ENCODE measurements at places on chromosomes 7 and 10.

GRCh38 chr7:5549096-5549763, 125.6 kb upstream of the TNRC18 start:
- DNase-seq, result peak; percentile 71

- peak; percentile 99 for DNase-seq
Observed at GRCh38 chr10:88095223-88095721, 231.8 kb downstream of the PTEN start.

- peak; percentile 79 for DNase-seq
Observed at GRCh38 chr7:66627881-66628360, 760 bp upstream of the KCTD7 start.

DNA sequence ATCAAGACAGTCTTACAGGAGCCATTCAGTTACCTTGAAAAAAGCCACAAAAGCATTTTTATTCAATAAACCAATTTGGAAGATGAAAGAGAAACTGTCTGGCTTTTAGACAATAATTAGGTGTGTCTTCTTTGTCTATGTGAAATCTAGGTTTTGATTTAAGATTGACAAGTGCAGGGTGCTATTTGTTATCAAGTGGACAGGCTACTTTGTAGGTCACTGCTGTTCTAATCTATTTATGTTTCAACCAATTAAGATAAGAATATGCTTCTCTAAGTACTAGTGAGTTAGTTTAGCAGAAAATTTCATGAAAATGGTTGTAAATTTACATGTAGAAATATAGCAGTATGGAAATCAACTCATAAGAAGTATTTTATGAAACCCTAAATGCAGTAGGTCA, 177.5 kb downstream of the CACNA2D1 start:
- no peak for DNase-seq

GRCh38 chr10:12832096-12832495, 169.4 kb downstream of the CCDC3 start:
- DNase-seq, result no peak

DNA sequence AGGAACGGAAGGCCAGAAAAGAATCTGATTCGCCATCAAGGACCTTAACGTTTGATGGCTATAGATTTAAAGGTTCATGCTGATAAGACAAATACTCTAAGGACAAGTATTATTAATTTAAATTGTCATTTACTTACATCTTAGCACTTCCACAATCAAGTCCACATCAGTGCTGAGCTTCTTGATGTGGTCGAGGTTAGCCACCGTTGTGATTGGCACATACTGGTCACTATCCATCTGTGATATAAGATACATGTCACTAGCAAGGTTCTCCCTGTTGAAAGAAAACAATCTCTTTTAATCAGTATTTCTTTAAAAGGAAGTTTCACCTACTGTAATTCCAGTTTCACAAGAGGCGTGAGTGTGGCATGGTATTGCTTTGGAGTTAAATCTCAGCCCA, 88.7 kb downstream of the LARP4B start:
- DNase-seq, result no peak

GRCh38 chr7:9778367-9778766, 1195.3 kb upstream of the PHF14 start:
- DNase-seq, result no peak

- no peak for DNase-seq
Observed at GRCh38 chr10:124529661-124530214, 68.1 kb downstream of the LHPP start.

DNA sequence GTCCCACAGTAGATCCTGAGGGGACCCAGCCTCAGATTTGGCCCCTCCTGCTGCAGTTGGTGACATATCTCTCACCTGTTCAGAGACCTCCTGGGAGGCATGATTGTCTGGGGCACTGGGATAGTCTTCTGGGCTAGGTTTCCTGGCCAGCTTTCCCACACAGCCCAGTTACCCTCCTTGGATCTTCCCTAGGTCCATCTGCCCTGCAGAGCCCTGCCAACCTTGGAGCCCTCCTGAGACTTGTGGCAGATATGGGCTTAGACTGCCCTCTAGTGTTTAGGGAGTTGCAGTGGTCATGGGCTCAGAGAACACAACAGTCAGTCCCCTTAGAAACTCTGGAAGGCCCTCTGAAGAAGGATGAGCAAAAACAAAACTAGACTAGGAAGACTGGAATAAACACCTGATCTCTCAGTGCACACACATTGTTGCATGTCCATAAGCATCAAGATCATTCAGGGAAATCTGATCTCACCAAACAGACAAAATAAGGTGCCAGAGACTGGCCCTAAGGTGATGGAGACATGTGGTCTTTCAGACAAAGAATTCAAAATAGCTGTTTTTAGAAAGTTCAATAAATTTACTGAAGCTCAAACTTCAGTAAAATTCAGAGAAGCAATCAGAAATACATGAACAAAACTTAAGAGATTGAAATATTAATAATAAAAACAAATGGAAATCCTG, 324.6 kb downstream of the ATRNL1 start:
- DNase-seq, result peak; percentile 41

GRCh38 chr7:94041529-94041928, 37.4 kb upstream of the BET1 start:
- DNase-seq, result peak; percentile 69

GRCh38 chr7:137590756-137591305, 247.3 kb upstream of the PTN start:
- no peak for DNase-seq

DNA sequence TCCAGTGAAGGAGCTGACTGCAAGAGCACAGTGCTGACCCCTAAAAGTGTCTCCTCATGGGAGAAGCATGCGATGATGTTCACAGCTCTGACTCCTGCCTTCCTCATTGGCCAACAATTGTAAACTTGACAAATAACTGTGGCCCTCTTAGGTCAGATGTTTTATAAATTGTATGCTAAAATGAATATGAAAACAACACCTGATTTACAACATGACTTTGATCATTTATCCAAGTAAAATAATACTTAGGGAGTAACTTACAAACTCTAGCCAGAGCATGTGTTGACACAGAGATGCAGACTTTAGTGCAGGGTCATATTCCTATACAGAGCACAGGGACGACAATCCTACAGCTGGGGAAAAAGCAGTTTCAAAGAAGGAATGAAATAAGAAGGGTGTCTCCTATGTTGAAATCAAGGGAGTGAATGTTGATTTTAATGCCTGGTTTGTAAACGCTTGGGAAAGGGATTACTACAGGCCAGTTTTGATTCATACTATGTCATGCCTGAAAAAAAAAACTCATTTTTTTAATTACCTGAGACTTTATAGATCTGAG, 391.4 kb upstream of the AKR1E2 start:
- peak; percentile 89 for DNase-seq
